Natural killer cell treated with Interleukin-12 subunit alpha and Interleukin-12 subunit beta and Interleukin-15 and Interleukin-18, amount 100 ng/mL, for 72 hours (primary cell): ENCODE measurements at places on chromosomes 4 and X. TPM values are rescaled to one million over a fixed set of nuclear protein-coding genes. Genes with fewer than 3 reads are reported as not detected.
A peak's percentile ranks its signal among the peaks of the same experiment; 100 is the strongest.

SPRY1 gene
- 4.2 TPM for total RNA-seq

RIPPLY1 gene
- total RNA-seq: not detected

GLOD5 gene
- total RNA-seq: not detected

FGF5 gene
- total RNA-seq: not detected

- H3K27ac ChIP-seq: no peak overlapping the region
- H3K27me3 ChIP-seq: no peaks in the 10 kb centered on the region
- no peak for DNase-seq
- no peaks in the 10 kb centered on the region for H3K4me1 ChIP-seq
- no peaks in the 10 kb centered on the region for H3K36me3 ChIP-seq
Observed at GRCh38 chr4:52298444-52298843, 247.3 kb downstream of the SPATA18 start.

DNA sequence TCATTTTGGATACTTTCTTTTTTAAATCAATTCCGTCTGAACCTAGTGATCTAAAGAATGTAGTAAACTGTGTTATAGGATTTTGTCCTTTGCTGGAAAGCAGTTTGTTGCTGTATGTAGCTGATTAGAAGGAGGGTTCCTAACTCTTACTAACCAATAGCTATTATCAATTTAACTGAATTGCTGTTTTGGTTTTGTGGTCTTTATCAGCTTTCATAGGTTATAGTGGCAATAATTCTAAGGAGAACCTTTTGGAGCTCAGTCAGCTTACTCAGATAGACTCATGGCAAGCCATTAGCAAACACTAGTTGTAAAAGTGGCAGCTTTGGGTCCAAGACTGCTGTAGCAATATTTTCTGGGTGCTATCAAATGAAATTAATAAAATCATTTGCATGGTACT, 29.6 kb downstream of the SH3BGRL start:
- peaks cover 28% of the 10 kb centered on the region for H3K4me1 ChIP-seq
- H3K4me3 ChIP-seq: no peak overlapping the region
- no peak overlapping the region for H3K27ac ChIP-seq
- no peak for DNase-seq
- peaks cover 1% of the 10 kb centered on the region for H3K36me3 ChIP-seq

DNA sequence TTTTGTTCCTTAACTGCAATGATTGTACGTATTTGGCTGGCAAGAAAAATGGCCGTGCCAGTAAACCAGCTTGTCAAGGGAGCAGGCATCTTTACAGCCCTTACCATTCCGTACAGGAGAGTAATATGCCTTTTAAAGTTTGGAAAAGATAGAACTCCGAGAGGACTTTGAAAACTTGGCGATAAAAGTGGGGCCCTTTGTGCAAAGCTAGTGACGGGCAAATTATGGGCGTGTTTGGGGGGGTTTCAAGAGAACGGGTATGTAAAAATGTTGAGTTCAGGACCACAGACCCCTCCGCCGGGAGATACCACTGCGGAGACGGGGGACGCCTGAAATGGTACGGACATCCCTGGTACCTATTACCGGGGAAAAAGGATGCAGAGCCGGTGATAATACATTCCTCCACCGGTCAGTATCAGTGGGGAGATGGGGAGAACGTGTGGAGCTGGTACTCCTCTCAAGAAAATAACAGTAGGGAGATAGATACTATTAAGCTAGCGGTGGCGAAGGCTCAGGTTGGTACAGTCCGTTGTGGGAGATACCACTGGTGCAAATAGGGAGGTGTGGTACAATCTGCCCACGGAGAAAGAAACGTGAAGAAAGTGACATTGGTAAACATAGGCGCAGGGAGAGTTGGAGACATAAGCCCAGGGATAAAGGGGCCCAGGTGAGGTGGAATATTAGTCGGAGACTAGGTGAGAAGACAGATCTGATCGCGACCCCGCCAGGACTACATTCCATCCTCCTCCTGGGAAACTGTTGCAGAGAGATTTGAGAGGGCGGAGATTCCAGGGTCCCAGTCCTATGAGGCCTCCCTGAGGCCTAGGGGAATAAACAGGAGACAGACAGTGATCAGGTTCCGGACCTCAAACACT, 14.5 kb downstream of the SPACA5 start:
- peak overlapping the region; percentile 93 for H3K27ac ChIP-seq
- peak; percentile 75 for DNase-seq
- peak overlapping the region; percentile 96 for H3K4me3 ChIP-seq
- H3K4me1 ChIP-seq: peaks cover 17% of the 10 kb centered on the region
- H3K27me3 ChIP-seq: no peaks in the 10 kb centered on the region

- H3K4me1 ChIP-seq: no peaks in the 10 kb centered on the region
- H3K27ac ChIP-seq: no peak overlapping the region
- no peaks in the 10 kb centered on the region for H3K27me3 ChIP-seq
Observed at GRCh38 chr4:1367936-1368289, 20.9 kb downstream of the UVSSA start.

DNA sequence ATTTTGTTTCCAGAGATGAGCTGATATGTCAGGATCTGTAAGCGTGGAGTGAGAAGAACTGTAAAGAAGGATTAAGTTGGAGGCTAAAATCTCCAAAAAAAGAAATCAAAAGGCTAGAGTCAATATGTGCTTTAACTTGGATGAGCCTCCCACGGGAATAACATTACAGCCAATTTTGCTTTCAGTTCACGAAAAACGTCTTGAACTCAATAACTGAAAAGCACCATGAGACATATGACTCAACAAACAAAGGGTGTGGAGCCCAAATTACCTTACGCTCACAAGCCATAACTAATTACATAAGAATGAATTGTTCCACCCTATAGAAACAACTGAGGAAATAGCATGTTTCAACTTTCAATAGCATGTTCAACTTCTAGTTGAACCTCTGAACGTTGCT, 22.3 kb downstream of the TMPRSS11D start:
- no peak for DNase-seq
- no peaks in the 10 kb centered on the region for H3K4me1 ChIP-seq
- H3K27me3 ChIP-seq: peaks cover 21% of the 10 kb centered on the region
- H3K36me3 ChIP-seq: no peaks in the 10 kb centered on the region
- no peak overlapping the region for H3K27ac ChIP-seq

GRCh38 chrX:44035571-44035970, 62.4 kb upstream of the NDP start:
- H3K27ac ChIP-seq: no peak overlapping the region
- no peak overlapping the region for H3K4me3 ChIP-seq
- H3K36me3 ChIP-seq: no peaks in the 10 kb centered on the region
- H3K4me1 ChIP-seq: peaks cover 13% of the 10 kb centered on the region
- no peaks in the 10 kb centered on the region for H3K27me3 ChIP-seq

- peaks cover 10% of the 10 kb centered on the region for H3K4me1 ChIP-seq
- no peaks in the 10 kb centered on the region for H3K27me3 ChIP-seq
- no peak for DNase-seq
- H3K4me3 ChIP-seq: no peak overlapping the region
- no peaks in the 10 kb centered on the region for H3K36me3 ChIP-seq
- no peak overlapping the region for H3K27ac ChIP-seq
Observed at GRCh38 chr4:48255959-48256342, 13.7 kb downstream of the TEC start.

- H3K27me3 ChIP-seq: no peaks in the 10 kb centered on the region
- H3K4me3 ChIP-seq: no peak overlapping the region
- DNase-seq: no peak
- no peaks in the 10 kb centered on the region for H3K4me1 ChIP-seq
- no peaks in the 10 kb centered on the region for H3K36me3 ChIP-seq
- H3K27ac ChIP-seq: no peak overlapping the region
Observed at GRCh38 chr4:181685461-181685860, 557.7 kb upstream of the TENM3 start.

- H3K27me3 ChIP-seq: no peaks in the 10 kb centered on the region
- H3K4me1 ChIP-seq: no peaks in the 10 kb centered on the region
- no peak for DNase-seq
- no peaks in the 10 kb centered on the region for H3K36me3 ChIP-seq
- no peak overlapping the region for H3K27ac ChIP-seq
- H3K4me3 ChIP-seq: no peak overlapping the region
Observed at GRCh38 chrX:30612250-30612655, 34.7 kb upstream of the TASL start.

DNA sequence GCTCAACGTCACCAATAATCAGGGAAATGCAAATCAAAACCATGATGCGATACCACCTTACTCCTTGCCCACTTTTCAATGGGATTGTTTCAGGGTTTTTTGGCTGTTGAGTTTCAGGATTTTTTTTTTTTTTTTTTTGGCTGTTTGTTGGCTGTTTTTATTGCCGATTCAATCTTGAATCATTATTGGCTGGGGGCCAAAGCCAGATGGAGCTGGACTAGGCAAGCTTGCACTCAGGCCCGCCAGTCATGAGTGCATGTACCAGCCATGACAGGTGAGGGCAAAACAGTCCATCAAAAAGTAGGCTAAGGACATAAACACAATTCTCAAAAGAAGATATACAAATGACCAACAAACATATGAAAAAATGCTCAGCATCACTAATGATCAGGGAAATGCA, 13.3 kb downstream of the YIPF7 start:
- H3K36me3 ChIP-seq: peaks cover 5% of the 10 kb centered on the region
- peaks cover 5% of the 10 kb centered on the region for H3K27me3 ChIP-seq
- no peaks in the 10 kb centered on the region for H3K4me1 ChIP-seq
- H3K4me3 ChIP-seq: no peak overlapping the region
- no peak for DNase-seq

GRCh38 chr4:74659576-74660411, 134.5 kb downstream of the BTC start:
- no peaks in the 10 kb centered on the region for H3K36me3 ChIP-seq
- H3K27me3 ChIP-seq: peaks cover 8% of the 10 kb centered on the region
- no peak for DNase-seq
- no peak overlapping the region for H3K27ac ChIP-seq
- H3K4me1 ChIP-seq: no peaks in the 10 kb centered on the region

GRCh38 chr4:82373486-82373815, 340 bp downstream of the HNRNPD start:
- H3K27me3 ChIP-seq: no peaks in the 10 kb centered on the region
- peak overlapping the region; percentile 98 for H3K27ac ChIP-seq
- peak overlapping the region; percentile 99 for H3K4me3 ChIP-seq
- no peak for DNase-seq
- H3K4me1 ChIP-seq: peaks cover 47% of the 10 kb centered on the region

DNA sequence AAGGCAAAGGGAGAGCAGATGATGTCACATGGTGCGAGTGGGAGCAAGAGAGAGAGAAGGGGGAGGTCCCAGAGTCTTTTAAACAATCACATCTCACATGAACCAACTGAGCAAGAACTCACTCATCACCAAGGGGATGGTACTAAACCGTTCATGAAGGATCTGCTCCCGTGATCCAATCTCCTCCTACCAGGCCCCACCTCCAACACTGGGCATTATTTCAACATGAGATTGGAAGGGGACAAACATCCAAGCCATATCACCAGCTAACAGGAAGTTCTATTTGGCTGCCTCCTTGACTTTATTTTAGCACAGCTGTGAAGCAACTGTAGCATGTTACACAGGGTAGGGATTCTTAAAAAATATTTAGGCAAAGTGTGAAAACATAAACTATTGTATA, 102.5 kb downstream of the DDIT4L start:
- no peak for DNase-seq
- H3K4me1 ChIP-seq: peaks cover 12% of the 10 kb centered on the region
- no peak overlapping the region for H3K27ac ChIP-seq
- peaks cover 11% of the 10 kb centered on the region for H3K36me3 ChIP-seq
- H3K4me3 ChIP-seq: no peak overlapping the region

DNA sequence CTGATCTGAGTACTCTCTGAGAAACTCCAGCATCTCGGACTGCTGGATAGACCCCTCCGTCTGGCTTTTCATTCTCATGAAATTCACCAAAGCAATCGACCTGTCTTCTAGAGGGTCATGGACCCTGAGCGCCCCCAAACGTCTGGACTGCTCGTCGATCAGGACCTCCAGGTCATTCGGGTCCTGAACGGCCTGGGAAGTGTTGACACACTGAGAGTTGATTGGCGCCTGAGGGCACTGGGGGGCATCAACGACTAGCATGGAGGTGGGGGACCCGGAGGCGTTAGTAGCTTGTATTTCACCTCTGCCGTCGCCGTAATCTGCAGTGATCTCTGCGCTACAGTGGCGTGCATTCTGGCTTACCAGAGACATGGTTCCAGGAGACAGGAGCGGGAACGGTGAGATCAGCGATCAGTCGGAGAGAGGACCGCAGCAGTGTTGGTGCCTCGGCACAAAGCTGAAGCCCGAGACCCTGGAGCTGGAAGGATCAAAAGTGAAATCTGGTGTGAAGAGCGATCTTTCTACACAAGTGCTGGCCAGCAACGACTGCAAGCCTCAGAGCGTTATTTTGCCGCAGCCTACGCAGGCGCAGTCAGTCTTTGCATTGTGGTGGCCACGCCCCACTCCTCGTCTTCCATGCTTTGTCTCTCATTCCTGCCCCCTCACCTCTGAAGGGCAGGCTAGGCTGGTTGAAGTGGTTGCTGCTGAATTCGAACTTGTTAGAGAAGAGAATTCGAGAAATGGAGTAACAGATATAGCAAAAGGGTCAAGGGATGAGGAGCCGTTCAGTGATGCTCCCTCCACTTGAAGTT, at the start of gene MAGEE2:
TSS of gene MAGEE2 (minus strand) at position 575 of the 812 bp plus-strand sequence. CDS start at position 372, 203 bp downstream.
- H3K4me3 ChIP-seq: peak within 1 kb of the TSS; percentile 62
- H3K36me3 ChIP-seq: no peaks in the 10 kb centered on the region
- H3K27me3 ChIP-seq: peaks cover 16% of the 10 kb centered on the region
- no peaks in the 10 kb centered on the region for H3K4me1 ChIP-seq
- no peak within 1 kb of the TSS for H3K27ac ChIP-seq
- no peak for DNase-seq

DNA sequence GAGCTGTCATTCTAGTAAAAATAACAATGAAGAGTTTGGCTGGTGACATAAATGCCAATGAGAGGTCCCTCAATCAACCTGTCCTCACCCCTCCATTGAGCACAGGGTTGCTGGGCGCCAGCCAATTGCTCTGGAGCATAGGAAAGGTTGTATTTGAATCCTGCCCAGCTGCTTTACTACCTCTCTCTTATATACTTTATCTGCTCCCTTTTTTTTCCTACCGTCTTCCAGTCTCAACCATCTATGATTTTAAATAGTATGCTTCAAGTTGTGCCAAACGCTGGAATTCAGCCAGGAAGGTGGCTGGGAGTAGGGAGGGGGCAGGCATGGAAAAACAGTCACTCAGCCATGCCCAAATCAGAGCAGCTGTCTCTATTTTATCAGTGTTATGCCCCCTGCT, 153.8 kb downstream of the NR3C2 start:
- H3K27me3 ChIP-seq: peaks cover 2% of the 10 kb centered on the region
- H3K36me3 ChIP-seq: no peaks in the 10 kb centered on the region
- no peak overlapping the region for H3K27ac ChIP-seq
- DNase-seq: no peak
- H3K4me1 ChIP-seq: no peaks in the 10 kb centered on the region

DNA sequence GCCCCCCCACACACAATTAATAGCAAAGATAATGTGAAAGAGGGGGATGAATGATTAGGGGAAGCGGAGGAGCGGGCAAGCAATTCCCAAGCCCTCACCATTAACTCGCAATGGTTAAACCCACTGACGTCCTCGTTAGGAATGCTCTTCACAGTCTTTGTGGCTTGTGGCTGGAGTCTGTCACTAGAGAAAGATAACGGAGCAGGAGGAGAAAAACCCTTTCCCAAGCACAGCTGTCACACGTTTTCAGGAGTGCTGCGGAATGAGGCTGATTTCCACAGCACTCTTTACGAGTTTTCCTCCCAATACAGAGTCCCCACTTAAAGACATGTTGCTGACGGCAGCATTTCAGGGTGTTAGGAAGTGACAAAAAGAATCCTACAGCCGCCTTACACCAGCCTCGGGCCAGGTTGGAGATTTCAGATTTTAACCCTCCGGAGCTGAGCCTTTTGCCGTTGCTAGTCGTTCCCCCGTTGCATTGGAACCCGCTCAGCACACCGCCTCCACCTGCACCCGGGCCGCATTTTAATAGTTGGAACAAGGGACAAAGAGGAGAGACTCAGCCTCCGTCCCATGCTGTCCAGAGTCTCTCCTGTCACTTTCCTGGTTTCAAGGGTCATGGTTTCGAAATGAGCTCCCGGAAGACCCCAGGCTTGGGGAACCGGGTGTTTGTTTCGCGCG, 92.2 kb downstream of the GEMIN8 start:
- no peak for DNase-seq
- H3K27me3 ChIP-seq: peaks cover 14% of the 10 kb centered on the region
- H3K4me1 ChIP-seq: no peaks in the 10 kb centered on the region
- H3K27ac ChIP-seq: no peak overlapping the region
- H3K4me3 ChIP-seq: no peak overlapping the region
